ENCODE measurements at places on chromosomes 2 and 18. TPM values are rescaled to one million over a fixed set of nuclear protein-coding genes. Genes with fewer than 3 reads are reported as not detected.

GRCh38 chr18:7822435-7823331 lies 255.6 kb downstream of the PTPRM start:
- H3K36me3 ChIP-seq = no peaks in the 10 kb centered on the region
- peak; percentile 13 for DNase-seq
- H3K27ac ChIP-seq = no peak overlapping the region
- no peak overlapping the region for H3K4me3 ChIP-seq
- H3K4me1 ChIP-seq = no peaks in the 10 kb centered on the region
- no peaks in the 10 kb centered on the region for H3K27me3 ChIP-seq

DNA sequence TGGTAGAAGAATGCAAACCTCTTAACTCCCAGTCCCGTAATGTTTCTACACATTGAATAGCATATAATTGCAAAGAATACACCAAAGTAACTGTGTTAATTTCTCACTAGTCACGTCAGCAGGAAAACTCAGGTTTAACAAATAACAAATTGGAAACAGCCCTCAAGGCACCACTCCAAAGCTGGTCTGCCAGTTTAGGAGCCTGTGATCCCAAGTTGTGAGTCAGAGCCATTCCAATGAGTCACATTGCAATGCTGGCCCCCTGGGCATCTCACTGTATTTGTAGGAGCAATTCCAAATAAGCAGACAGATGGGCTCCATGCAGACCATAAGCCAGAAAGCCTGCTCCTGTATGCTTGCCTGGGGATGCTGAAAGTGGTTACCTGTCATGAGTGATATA lies 143.2 kb upstream of the SETBP1 start:
- H3K4me3 ChIP-seq = no peak overlapping the region
- no peak overlapping the region for H3K27ac ChIP-seq

- peak; percentile 81 for DNase-seq
- H3K27me3 ChIP-seq = no peaks in the 10 kb centered on the region
- H3K4me1 ChIP-seq = peaks cover 55% of the 10 kb centered on the region
Measured at GRCh38 chr2:7567646-7568045, 650.4 kb downstream of the RNF144A start.

NLRC4 gene
- total RNA-seq = 0.07 TPM

AQP12B gene
- total RNA-seq = not detected
